ENCODE measurements at places on chromosomes 13 and 19.

- no peak for DNase-seq
Observed at GRCh38 chr19:45847663-45848062, 15.3 kb downstream of the SYMPK start.

- no peak for DNase-seq
Observed at GRCh38 chr13:65456150-65456912, 1773.8 kb downstream of the PCDH9 start.

DNA sequence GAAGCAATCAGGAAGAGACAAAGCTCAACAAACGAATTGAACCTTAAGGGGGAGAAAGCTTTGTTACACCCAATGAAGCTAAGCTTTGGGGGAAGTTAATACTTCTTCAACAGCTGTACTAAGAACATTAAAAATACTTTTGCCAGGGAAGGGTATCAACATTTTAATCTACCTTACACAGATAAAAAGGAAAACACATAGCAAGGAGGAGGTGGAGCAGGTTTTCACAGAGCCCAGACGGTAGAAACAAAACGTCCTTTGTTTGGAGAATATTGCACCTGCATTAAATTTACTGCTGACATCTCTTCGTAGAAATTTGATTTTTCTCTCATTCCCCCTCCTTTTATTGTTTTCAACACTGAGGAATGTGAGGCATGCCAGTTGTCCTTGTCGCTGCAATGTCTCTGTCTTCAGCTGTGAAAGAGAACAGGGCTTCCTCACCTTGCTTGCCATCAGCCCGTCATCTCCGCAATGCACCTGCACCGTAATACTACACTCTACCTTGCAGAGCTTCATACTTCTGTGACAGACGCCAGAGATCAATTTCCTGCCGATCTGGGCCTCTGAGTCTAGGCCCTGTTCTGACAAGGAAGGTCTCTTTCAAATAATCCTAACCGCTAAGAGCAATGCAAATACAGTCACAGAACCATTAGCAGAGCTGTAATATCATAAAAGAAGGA is 270.8 kb downstream of the SPRY2 start:
- no peak for DNase-seq

- no peak for DNase-seq
Observed at GRCh38 chr19:35365303-35365702, 5.6 kb upstream of the GPR42 start.

- no peak for DNase-seq
Observed at GRCh38 chr19:29965492-29965891, 23.5 kb downstream of the URI1 start.

- no peak for DNase-seq
Observed at GRCh38 chr19:31402529-31403316, 53.5 kb upstream of the TSHZ3 start.

DNA sequence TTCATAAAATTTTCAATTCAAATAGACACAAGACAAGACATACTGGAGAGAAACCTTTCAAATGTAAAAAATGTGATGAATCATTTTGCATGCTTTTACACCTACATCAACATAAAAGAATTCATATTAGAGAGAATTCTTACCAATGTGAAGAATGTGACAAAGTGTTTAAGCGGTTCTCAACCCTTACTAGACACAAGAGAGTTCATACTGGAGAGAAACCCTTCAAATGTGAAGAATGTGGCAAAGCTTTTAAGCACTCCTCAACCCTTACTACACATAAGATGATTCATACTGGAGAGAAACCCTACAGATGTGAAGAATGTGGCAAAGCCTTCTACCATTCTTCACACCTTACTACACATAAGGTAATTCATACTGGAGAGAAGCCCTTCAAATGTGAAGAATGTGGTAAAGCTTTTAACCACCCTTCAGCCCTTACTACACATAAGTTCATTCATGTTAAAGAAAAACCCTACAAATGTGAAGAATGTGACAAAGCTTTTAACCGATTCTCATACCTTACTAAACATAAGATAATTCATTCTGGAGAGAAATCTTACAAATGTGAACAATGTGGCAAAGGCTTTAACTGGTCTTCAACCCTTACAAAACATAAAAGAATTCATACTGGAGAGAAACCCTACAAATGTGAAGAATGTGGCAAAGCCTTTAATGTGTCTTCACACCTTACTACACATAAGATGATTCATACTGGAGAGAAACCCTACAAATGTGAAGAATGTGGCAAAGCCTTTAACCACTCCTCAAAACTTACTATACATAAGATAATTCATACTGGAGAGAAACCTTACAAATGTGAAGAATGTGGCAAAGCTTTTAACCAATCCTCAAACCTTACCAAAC is 24.6 kb upstream of the ZNF431 start:
- DNase-seq: no peak

DNA sequence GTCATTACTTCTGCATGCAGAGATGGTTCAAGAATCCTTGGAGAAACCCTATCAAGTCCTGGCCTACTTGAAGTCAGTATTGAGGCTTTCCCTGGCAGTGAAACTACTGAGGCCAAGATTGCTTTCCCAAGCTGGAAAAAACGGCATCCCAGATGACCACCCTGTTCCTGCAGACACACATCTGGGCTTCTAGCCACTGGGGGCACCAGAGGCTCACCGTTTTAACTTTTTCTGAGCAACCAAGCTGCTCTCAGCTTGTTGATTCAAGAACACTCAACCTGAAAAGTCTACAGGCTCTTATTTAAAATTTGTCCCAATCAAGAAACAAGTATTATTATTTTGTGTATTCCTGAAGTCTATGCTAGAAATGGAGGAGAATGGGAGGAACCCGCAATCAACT is 66.6 kb downstream of the SPRYD7 start:
- DNase-seq: no peak

GRCh38 chr13:106213028-106213757 is 322.3 kb downstream of the EFNB2 start:
- DNase-seq: no peak

- DNase-seq: no peak
Observed at GRCh38 chr13:22777207-22777606, 403.6 kb upstream of the SGCG start.

DNA sequence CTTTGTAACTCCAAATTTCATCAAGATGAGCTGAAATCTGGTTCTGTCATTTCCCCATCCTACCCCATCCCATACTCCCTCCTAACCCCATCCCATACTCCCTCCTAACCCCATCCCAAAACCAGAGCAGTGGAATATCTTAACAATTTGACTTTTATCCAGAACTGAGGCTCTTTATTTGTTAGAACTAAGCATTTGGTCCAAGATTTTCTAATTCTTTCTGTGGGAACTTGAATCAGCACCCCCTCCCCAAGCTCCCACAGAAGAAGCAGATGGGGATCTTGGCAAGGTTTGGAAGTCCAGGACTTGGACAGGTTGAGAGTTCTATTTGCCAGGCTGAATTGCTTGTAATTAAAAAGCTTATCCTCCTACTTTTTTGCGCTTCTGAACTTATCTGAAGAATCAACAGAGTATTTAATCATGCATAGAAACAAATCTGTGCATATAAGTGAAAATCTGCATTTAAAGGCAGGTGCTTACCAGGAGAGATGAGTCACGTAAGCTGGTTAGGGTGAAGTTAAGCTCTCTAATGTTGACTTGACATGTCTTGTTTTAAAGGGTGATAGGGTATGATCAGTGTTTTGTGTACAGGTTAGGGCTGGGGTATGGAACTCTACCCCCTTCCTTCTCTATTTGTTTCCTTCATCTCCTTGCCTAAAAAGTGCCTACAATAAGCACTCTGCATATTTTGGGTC is 111.1 kb downstream of the COG6 start:
- no peak for DNase-seq

DNA sequence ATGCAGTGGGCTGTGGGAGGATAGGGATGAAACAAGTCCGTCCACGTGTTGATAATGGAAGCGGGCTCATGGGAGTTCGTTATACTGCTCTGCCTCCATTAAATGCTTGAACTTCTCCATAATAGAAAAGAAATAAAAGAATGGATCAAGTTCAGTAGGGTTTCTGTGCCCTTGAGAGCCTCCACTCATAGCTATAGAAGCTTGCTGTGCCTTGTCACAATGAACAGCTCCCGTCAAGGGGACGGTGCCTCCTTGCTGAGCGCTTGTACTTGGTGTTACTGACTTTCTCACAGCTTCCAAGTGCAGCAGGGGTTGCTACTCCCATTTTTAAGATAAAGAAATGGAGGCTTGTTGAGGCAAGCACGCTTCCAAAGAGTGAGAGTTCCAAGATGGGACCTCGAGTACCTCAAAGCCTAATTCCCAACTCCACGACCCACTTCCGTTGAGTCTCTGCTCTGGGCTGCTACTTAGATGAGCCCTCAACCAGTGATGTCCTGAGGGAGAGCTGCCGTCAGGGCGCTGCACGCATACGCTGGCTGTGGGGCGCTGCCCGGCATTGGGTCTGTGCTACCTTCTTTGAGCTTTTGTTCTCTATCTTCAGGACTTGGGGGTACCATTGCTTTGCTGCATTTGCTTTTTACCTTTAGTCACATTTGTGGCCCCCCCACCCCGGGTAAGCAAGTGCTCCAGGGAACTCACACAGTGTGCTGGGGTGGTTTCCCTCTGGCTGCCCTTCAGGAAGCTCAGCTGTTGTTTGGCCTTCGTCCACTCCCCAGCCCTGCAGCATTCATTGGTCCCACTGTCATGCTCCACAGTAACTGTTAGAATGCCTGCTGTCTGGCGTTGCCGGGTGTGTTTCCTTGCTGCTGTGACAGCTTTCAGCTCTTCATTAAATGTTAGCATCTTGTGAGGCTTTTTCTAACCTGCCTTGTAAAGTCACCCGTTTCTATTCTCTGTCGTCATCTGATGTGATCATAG is 9.5 kb downstream of the SNRNP70 start:
- no peak for DNase-seq

DNA sequence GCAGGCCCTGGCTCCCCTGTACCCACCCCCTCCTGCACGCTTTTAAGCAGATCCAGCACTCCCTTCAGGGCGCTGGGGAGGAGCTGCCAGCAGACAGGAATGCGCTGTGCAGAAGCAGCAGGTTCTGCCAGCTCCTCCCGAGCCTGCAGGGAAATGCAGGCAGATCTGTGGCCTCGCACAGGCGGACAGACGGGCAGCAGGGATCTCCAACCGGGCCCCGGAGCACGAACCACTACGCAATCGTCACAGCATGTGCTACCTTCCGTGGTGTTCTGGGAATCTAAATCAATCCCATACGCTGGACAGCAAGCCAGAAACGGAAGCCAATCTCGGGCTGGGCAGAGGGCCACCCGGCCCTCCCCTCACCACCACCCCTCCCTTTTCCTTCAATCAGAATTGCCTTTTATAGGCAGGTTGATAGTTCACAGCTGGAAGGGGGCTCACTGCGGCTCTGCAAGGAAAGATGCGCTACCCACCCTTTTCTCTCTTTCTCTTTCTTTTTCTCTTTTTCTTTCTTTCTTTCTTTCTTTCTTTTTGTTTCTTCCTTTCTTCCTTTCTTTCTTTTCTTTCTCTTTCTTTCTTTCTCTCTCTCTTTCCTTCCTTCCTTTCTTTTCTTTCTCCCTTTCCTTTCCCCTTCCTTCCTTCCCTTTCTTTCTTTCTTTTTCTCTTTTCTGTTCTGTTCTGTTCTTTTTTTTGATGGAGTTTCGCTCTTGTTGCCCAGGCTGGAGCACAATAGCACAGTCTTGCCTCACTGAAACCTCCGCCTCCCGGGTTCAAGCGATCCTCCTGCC is 99.9 kb downstream of the GNG7 start:
- no peak for DNase-seq

- peak; percentile 24 for DNase-seq
Observed at GRCh38 chr13:23928985-23929384, 31.7 kb upstream of the C1QTNF9B start.

GRCh38 chr13:98957731-98958442 is 20.0 kb downstream of the DOCK9 start:
- no peak for DNase-seq

- no peak for DNase-seq
Observed at GRCh38 chr19:32403291-32403995, 2.1 kb upstream of the DPY19L3 start.

DNA sequence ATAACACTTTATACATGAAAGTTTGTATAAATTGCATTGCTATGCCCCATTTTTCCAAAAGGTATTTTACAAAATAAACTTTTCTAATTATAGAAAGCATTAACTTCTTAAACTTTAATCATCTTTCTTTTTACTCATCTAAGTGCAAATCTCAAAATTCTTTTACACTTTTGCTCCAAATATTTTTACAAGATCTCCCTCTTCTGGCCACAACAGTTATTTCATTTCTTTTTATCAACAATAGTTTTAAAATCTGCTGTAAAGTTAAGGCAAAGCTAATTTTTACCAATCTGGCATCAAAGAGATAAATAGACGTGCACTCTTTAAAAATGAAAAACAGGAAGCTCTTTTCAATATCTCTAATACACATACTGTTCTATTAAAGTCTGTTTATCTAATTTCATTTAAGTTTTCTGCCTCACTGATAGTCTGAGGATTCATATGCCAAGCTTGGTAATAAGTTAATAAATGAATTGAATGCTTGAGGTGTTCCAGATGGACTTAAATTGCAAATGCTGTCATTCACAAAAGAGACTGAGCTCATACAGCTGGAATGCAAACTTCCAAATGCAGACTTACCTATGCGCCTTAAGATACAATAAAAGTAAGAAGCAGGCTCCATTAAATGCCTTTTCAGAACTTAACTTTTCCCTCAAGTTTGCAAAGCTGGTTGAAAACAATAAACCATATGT is 583.0 kb upstream of the ATXN8OS start:
- no peak for DNase-seq

DNA sequence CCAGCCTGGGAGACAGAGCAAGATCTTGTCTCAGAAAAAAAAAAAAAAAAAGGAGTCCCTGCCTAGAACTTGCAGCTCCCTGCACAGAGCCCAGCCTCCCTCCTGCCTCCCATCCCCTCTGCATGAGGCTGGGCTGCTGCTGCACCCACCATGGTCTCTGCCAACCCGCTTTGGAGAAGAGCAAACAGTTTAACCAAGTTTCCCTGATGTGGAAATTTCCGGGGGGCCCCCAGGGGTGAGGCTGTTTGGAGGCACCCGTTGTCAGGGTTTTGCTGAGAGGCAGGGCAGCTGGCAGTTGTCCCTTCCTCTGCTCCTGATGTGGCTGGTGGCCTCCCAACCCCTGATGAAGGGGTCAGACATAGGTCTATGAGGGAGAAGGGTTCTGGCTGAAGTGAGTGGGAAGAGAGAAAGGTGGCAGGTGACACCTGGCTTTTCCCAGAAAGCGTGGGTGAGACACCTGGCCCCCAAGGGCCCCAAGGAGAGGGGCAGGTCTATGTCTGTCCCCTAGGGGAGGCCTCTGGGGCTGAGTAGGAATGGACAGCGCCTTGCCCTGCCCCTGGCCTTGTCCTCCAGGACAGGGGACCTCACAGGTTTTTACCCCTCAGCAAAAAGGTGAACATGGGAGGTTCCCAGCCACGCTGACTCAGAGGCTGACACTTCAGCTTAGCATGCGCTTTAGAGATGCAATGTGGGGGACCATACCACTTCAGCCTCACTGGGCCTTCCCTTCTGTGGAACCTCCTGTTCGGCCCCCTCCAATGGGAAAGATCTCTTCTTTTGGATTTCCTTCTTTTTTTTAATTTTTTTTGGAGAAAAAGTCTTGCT is 5.5 kb downstream of the LRP3 start:
- no peak for DNase-seq

Measured in Panc1 (cell line).